CD4-positive, alpha-beta T cell (primary cell): ENCODE measurements at places on chromosomes 13 and 19. TPM values are rescaled to one million over a fixed set of nuclear protein-coding genes. Genes with fewer than 3 reads are reported as not detected.

The CRLF1 gene
- not detected for total RNA-seq

The SIGLEC12 gene
- not detected for total RNA-seq

The ZNF562 gene
- total RNA-seq: 13.3 TPM

The KANK3 gene
- 0.87 TPM for total RNA-seq

The PBX4 gene
- 50.1 TPM for total RNA-seq

The PTPRS gene
- total RNA-seq: 6.3 TPM

The PCSK4 gene
- total RNA-seq: 5.2 TPM

The KIR3DL2 gene
- total RNA-seq: 1.6 TPM

The ADPRHL1 gene
- total RNA-seq: 0.47 TPM

The SBSN gene
- not detected for total RNA-seq

The FFAR3 gene
- not detected for total RNA-seq

The PRR19 gene
- not detected for total RNA-seq

The STAP2 gene
- total RNA-seq: 1.8 TPM

The TMTC4 gene
- 9.3 TPM for total RNA-seq

The SHC2 gene
- 0.36 TPM for total RNA-seq

The NAPSA gene
- 0.91 TPM for total RNA-seq

The ICAM4 gene
- 0.70 TPM for total RNA-seq

The KCTD4 gene
- total RNA-seq: not detected

The ZNF331 gene
- total RNA-seq: 437 TPM

The CLEC17A gene
- total RNA-seq: not detected

The ZNF808 gene
- 15.3 TPM for total RNA-seq

The ZNF468 gene
- total RNA-seq: 8.4 TPM

The SLC25A15 gene
- 2.2 TPM for total RNA-seq

The FUT1 gene
- total RNA-seq: not detected

The TRPC4 gene
- not detected for total RNA-seq

The F2RL3 gene
- total RNA-seq: not detected

The FXYD3 gene
- not detected for total RNA-seq

The MAB21L1 gene
- not detected for total RNA-seq

The DACT3 gene
- 0.11 TPM for total RNA-seq

The CEBPA gene
- total RNA-seq: 1.4 TPM

The PDX1 gene
- not detected for total RNA-seq

The KHSRP gene
- 128 TPM for total RNA-seq

The IL4I1 gene
- total RNA-seq: 5.4 TPM

The TSKS gene
- total RNA-seq: 2.9 TPM

The F7 gene
- total RNA-seq: not detected
